Stimulated activated CD8-positive, alpha-beta memory T cell treated with anti-CD3 and anti-CD28 coated beads, Interleukin-7, amount 100 ng/mL, for 4 hours (primary cell): ENCODE measurements at places on chromosomes 1 and 21.

GRCh38 chr1:198649232-198649967, 10.6 kb downstream of the PTPRC start:
- no peak for DNase-seq

DNA sequence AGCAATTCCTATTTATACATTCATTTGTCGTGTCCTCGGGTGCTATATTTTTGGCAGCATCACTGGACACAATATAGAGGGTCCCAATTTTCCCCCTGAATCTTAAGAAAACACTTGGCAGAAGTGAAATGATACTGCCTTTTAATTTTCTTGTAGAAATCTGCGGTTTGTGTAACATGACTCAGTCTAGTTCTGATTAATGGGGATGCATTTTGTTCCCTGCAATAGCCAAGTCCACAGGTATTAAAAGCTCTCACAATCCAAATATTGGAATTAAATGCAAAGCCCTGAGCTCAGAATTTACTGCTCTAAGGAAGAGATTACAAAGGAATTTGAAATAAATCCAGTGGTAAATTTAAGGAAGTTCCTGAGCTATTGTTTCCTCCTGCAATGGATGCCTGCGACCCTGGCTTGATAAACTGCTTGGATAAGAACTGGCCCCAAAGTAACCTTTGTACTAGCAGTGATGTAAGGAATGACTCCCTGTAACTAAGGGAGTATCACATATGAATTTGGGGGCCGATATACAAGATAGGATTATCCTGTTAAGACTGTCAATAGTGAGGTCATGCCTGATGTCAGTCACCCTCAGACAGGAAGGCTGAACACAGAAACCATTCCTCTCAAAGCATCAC, 349.7 kb upstream of the C1orf87 start:
- no peak for DNase-seq

GRCh38 chr1:178282949-178283367, 189.1 kb downstream of the RASAL2 start:
- DNase-seq = no peak

DNA sequence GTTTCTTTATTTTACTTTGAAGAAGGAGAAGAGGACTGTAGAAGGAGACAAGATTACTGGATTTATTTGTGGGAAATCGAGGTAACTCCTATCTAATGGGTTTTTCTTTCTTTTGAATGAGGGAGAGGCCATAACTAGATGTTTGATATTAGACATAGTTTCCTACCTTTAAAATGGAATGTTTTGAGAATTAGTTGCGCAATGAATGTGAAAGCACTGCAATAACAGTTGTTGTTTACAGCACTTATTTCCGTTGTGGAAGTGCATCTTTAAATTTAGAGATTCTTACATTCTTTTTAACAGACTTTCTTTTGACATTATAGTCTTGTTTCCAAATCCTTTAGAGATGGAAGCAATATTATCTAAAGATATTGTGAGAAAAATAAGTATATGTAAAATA, 229.0 kb downstream of the SRGAP2C start:
- DNase-seq = no peak

DNA sequence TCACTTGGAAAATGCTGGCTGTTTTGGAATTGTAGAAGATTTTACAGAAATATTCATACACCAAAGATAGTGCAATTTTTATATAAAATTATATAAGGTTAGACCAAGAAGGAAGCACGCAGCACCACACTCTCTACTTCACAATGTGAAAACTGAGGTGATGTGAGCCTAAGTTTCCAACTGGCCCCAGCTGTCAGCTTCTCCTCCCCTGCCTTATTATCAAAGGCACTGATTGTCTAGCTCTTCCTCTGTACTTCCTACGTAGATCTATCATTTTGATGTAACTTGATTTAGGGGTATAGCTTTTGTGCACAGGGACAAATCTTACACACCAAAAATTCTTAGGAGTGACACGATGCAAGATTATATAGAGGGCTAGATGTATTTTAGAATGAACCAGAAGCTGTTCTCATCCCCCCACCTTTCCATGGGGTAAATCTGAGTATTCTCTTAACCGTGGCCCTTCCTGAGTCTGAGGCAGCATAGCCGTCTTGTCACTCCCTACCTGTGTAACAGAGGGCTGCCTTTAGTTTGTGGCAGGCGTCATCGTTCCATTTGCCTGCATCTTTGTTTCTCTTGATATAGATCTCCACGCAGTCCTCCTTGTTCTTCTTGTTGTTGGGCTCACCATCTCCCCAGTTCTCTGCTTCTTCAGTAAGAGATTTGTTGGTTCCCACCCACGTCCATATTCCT, 3.4 kb downstream of the SELL start:
- DNase-seq = no peak

GRCh38 chr1:24465099-24465498, 37.5 kb upstream of the RCAN3 start:
- DNase-seq = no peak
